ENCODE measurements at places on chromosomes 12 and 14.

- no peak for DNase-seq
Observed at GRCh38 chr12:85405262-85405661, 125.2 kb downstream of the ALX1 start.

- DNase-seq, result no peak
Observed at GRCh38 chr12:60263836-60264493, 668.1 kb downstream of the SLC16A7 start.

- no peak for DNase-seq
Observed at GRCh38 chr14:38727731-38728130, 375.3 kb downstream of the SEC23A start.

DNA sequence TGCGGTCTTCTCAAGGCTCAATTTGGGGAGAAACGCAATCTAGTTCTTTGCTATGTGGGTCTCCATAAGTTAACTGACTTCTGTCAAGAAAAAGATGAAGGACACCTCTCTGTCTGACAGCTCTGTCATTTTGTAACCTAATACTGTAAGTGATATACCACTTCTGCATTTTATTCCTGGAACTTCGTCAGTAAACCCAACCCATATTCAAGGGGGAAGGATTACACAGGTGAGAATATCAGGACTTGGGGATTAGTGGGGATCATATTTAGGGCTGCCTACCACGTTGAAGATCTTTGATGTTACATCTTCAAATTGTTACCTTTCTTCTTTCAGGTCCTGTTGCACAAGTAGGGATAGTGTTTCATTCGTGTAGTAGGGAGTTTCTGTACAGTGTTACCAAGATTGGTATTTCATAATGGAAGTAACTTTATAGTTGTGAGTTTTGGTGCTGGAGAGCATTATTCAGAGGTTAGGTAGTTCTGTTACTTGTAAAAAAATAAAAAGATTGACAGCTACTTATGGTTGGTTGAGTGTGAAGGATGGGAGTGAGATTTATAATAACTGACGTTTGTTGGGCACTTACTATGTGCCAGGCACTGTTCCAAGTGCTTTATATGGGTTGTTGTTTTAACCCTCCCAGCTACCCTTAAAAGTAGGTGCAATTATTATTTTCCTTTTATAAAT is 1.6 kb downstream of the TMEM260 start:
- DNase-seq, result no peak

DNA sequence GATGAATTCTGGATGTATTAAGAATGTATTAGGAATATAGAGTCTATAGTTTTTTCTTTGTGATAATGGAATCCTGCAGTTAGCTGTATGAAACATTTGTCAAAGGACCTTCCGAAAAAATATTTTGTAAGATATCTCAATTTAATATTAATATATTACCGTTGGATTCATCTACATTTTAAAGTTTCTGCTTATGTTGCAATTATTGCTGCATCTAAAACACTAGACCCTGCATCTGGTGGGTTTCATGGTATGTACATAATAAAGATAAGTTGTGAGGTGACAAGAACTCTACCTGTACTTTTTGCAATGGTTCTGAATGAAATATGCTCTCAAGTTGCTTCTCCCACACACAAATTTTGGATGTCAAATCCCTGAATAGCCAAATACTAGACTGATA is 565.9 kb upstream of the FBXO33 start:
- DNase-seq, result no peak

DNA sequence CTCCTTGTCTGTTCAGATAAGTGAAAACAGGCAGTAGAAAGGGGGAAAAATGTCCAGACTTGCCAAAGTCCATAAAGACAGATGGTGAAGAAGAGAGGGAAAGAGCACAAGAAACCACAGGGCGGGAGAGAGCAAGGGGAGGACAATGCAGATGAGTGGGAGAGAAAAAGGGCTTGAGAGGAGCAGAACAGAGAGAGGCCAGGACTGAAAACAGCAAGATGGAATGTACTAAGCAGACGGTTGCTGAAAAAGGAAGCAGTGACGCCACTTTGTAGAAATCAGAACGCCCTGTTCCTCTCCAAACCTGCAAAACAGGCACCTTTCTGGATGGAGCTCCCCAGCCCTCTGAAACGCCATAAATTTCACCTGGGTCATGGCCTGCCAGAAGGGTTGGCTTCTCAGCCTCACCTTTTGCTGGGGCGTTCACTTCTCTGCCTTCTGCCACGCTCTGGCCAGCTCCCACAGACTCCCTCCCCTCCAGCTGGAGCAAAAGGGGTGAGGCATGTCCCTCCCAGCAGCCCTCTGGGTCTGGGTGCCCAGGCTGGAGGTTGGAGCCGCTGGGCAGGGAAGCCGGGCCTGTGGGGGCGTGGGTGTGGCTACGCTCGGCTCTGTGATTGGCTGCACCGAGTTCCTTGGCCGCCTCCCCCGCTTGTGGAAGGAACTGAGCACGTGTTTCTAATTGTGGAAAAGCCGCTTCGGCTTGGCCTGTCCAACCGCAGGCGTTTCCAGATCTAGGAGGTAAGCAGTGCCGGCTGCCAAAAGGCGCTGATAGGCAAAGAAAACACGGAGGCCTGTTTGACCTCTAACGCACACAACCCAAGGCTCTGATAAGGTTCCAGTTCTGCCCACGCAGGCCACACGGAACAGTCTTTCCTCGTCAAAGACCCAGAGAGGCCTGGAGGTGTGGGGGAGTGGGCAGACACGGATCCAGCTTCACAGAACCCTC is 29.3 kb downstream of the SLC7A8 start:
- DNase-seq, result no peak

- DNase-seq, result no peak
Observed at GRCh38 chr12:117109943-117110635, 10.9 kb upstream of the TESC start.

- DNase-seq, result no peak
Observed at GRCh38 chr14:100864960-100865681, 38.4 kb downstream of the RTL1 start.

GRCh38 chr12:62562846-62563245 is 96.2 kb downstream of the MON2 start:
- no peak for DNase-seq

DNA sequence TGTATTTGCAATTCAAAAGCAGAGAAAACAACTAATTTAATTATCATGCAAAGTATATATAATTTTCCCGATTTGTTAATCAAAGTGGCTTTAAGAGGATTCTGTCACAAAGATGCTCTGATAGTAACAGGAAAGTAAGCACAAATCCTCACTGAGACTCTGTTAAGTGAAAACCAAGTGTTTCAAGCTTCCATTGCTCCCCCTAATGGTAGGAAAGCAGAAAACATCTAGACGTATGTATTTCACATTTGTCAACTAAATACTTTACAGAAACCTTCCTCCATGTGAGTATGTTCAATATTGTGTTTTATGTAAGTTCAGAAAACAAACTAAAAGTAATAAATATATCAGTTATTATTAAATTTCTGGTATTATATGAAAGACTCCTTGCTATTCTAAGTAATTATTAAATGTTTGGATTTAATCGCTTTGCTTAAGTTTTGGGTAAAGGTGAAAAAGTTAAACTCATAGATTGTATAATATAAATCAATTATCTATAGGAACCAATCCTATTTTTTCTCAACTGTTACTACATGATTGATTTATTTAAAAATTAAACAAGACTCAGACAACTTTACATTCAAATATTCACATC is 1.5 kb upstream of the NTS start:
- peak; percentile 51 for DNase-seq

DNA sequence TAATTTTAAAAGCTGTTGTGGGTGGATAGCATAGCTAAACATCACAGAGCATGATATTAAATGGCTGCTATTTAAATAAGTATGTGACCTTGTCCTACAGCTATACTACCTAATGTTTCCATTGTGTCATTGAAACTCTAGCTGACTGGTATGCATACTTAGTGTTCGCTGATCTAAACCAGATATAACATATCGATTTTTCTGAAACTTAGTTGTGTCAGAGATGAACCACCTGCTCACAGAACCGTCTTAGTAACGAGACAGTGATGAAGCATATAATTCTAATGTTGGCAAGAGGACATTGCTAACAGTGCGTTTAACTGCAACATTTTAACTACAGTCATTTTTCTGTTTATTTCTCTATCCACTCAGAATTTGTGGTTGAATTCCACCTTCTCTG is 36.1 kb upstream of the NUAK1 start:
- no peak for DNase-seq

Data from Caki2 (cell line).